NCI-H460 (cell line): ENCODE measurements at places on chromosomes 2 and 18. TPM values are rescaled to one million over a fixed set of nuclear protein-coding genes. Genes with fewer than 3 reads are reported as not detected.
A peak's percentile ranks its signal among the peaks of the same experiment; 100 is the strongest.

RGPD6 gene
- 18.0 and 20.6 TPM in 2 replicates for total RNA-seq

DNA sequence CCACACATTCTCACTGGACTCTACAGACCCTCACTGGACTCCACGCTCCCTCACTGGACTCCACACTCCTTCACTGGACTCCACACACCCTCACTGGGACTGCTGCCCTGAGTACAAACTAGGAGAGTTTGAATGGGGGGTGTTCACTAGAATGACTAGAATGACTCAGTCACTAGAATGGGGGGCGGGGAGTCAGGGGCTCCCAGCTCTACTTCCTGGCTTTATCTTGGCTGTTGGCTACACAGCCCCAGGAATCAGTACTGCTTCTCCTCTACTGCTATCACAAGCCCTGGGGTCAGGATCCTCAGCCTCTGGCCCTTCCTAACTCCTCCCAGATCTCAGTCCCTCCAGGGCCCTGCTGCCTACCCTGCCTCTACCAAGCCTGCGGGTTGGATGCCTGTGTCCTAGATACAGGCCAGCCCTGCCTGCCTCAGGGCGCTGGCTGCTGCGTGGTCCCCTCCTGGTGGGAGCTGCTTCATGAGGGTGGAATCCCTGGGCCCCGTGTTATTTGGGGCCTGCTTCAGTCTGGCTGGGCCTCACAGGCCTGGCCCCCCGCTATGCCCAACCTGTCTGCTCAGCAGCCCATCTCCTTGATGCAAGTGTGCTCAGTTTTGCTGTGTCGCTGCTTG, 7.8 kb downstream of the PTMA start:
- no peak for DNase-seq

TACR1 gene
- total RNA-seq = 0.10 and 0.26 TPM in 2 replicates

DNA sequence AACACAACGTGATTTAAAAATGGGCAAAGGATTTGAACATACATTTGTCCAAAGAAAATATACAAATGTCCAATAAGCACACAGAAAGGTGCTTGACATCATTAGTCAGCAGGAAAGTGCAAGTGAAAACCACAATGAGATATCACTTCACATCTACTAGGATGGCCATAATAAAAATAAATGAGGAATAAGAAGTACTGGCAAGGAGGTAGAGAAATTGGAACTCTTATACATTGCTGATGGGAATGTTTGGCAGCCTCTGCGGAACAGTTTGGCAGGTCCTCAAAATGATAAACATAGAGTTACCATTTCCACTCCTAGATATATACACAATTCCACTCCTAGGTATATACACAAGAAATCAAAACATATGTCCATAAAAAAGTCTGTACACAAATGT, 51.0 kb upstream of the PGAP1 start:
- no peak for DNase-seq

DNA sequence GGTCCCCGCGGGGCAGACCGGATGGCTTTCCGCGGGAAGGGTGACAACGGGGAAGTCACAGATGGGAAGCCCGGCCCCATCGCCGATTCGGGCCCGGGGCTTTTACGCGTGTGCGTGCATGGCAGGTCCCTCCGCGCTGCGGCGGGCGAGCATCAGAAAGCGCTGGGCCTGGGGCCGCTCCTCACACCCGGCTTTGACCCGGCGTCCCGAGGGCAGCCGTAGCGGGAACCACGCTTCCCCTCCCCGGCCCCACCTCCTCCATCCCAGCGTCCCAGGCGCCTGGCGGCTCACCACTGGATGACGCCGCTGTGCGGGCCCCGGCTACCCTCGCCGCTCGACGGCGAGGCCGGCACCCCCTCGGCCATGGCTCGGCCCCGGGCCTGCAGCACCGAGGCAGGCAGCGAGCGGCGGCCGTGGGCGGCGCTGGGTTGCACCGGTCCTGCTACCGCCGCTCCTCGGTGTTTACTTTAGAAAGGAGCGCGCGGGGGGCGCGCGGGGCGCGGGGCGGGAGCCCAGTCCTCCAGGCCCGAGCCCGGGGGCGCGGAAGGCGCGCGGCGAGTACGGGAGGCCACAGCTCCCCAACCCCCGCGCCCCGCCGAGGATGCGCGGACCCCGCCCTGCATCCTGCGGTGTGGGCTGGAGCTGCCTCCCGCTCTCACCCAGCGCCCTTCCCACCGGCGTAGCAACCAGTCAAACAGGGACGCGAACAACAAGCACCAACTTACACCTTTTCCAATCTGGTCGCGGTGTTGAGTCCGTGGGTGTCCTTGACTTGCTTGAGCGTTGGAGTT, 806 bp downstream of the RFX8 start:
- DNase-seq = no peak

DNA sequence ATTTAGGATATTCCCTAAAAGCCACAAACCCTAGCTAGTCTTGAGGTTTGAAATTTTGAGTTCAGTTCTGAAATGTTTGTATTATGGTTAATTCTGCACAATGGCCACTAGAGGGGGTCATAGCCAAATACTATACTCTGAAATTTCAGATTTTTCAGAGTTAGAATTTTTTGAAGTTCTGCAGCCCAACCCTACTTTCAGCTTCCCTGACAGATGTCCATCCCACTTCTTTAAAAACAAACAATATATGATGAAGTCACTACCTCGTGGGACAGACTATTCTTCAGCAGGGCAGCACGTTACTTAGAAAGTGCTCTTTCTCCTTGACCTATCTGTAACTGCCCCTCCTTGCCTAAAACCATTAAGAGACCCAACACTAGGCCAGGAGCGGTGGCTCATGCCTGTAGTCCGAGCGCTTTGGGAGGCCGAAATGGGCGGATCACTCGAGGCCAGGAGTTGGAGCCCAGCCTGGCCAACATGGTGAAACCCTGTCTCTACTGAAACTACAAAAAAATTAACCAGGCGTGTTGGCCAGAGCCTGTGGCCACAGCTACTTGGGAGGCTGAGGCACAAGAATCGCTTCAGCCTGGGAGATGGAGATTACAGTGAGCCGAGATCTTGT, 48.2 kb upstream of the PAPOLG start:
- DNase-seq = peak; percentile 21

LRRFIP1 gene
- 43.6 and 57.7 TPM in 2 replicates for total RNA-seq

GRCh38 chr2:135863233-135863632, 13.0 kb downstream of the MCM6 start:
- DNase-seq = no peak

GRCh38 chr2:136052369-136053362, 65.3 kb downstream of the CXCR4 start:
- no peak for DNase-seq

GRCh38 chr2:106020821-106021661, 173.1 kb downstream of the UXS1 start:
- no peak for DNase-seq

NAT8 gene
- not detected in 2 replicates for total RNA-seq

PSMA8 gene
- not detected in 2 replicates for total RNA-seq

GRCh38 chr2:120964819-120965218, 229.2 kb downstream of the GLI2 start:
- DNase-seq = no peak

DNA sequence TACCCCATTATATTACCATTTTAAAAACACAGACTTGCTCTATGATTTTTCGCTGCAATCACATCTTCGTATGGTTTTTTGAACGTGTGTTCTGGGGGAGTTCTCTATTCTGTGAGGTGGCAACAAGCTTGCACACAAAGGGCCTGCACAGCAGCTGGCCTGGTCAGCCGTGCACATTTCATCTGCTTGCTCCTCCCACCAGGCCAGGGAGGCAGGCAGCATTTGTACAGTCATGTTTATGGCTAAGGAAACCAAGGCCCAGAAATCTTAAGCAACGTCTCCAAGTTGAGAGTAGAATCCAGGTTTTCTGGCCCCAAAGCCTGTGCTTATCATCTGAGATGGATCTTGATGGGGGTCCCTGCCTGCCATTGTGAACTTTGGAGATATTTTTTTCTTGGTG, 106.4 kb upstream of the SMIM21 start:
- DNase-seq = no peak

CTLA4 gene
- total RNA-seq = not detected in 2 replicates

DNA sequence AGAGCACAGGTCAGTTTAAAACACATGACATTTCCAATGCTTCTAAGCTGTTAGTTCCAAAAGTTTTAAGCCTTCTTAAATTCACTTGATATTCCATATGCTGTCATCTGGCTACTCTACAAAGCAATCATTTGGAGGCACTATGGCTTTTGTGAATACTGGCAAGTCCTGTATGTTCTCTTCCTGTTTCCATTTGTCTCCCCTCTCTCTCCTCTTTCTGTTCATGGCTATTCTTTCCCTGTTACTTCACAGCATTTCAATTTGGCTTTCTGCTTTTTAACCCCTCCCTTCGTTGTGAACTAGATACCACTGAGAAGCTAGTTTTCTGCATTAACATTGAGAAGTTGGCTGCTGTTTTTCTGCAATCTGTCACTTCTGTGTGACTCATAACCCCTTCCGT, 1337.2 kb upstream of the CELF4 start:
- DNase-seq = no peak

MREG gene
- total RNA-seq = 3.4 and 4.1 TPM in 2 replicates

APOB gene
- not detected in 2 replicates for total RNA-seq

DNA sequence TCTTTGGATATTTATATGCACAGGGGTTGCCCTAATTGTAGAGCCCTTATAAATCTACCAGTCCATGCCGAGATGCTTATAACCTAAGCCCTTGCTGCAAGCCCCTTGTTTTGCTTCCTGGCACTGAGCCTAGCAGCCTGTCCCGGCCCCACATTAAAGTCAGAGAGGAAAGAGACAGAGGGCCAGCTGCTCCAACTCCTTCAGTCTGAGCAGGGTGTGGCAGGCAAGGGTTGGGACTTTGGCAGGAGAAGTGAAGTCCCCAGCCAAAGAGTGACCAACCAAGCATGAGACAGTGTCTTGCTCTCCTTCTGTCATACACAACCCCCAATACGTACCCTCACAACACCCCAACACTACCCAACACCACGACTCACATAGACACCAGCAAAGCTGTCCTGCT, 54.7 kb upstream of the FZD7 start:
- DNase-seq = no peak

DNA sequence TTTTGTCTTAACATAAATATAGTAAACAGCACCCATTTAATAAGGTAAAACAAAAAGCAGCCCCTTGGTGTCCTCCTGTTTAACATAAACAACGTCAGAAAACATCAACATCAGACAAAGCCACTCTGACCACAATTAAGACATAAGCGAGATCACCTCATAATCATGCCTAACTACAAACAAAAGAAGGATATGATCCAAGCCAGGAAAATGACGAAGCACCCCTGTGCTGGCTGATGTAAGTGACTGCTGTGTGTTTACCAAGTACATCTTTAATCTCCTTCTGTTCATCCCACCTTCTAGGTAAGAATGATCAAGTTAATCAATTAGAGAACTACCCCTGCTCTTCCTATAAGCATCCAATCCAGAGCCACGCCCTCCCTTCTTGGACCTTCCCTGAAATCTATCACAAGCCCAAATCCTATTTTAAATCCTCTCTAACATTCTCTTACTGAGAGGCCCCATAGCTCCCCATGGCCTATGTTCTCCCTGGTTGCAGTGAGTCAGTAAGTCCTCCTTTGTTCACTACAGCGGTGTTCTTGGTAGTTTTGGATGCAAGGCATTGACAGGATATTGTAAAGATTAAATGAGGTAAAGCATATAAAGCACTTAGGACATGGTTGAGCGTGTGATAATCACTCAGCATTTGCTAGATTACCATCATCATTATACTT, 424.2 kb downstream of the TSN start:
- no peak for DNase-seq

FBLN7 gene
- 0.40 and 1.0 TPM in 2 replicates for total RNA-seq

SEC11C gene
- 65.6 and 73.9 TPM in 2 replicates for total RNA-seq

SP140 gene
- total RNA-seq = 0.17 and 0.89 TPM in 2 replicates

CMPK2 gene
- 0.17 and 0.40 TPM in 2 replicates for total RNA-seq

DNA sequence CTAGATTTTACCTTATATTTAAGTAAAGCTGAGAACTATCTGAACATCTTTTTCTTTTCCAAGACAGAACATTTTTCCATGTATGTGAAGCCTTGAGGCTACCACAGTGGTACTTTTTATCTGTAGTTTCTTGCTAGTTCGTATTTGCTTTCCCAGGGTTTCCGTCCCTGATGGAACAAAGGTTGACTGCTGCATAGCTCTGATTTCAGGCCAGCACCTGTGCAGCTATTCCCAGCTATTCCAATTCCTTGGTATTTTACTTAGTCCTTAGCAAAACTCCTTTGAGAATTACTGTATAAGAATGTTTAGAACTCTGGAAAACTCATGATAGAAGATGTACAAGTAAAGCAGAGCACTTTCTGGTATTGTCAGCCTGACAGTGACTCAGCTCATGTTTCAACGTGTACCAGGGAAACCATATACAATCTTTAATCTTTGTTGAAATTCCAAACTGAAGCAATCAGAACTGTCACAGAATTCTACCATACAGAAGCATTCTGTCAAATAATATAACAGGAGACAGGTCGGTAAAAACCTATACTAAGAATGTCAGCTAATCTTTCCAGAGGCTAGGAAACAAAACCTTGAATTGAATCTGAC, 162.2 kb downstream of the PKP4 start:
- peak; percentile 5 for DNase-seq

DNA sequence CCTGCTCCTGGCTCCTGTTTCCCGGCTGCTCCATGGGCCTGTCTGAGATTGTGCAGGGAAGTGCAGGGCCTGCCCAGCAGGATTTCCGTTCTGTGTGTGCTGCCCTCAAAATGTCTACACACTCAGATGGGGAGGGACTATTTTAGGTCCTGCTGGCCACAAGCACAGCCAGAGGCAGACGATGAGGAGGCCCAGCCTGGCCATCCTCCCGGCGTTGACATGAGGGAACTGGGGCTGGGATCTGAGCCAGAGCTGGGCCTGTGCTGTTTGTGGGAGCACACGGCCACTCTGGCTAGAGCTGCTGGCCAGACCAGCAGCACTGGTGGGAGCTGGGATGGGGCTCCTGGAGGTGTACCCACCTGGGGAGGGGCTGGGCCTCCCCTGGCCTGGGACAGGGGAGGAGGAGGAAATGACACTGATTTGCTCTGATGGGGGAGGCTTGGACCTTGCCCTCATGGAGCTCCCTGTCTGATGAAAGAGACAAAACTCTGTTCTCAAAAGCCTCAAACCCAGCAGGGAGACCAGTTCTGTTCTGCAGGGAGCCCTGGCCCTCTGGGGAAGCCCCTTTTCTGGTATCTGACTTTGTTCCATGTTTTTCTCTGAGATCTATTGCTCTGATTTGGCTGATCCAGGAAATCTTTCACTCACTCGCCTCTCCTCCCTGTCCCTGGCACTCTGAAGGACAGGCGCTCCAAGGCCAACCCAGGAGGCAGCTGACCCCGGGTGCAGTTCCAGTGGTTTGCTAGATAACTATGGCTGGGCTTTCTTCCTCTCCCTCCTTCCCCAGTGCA, 161.8 kb downstream of the DYSF start:
- no peak for DNase-seq

- DNase-seq = peak; percentile 4
Measured at GRCh38 chr18:44725300-44726058, 44.8 kb downstream of the SETBP1 start.

DNA sequence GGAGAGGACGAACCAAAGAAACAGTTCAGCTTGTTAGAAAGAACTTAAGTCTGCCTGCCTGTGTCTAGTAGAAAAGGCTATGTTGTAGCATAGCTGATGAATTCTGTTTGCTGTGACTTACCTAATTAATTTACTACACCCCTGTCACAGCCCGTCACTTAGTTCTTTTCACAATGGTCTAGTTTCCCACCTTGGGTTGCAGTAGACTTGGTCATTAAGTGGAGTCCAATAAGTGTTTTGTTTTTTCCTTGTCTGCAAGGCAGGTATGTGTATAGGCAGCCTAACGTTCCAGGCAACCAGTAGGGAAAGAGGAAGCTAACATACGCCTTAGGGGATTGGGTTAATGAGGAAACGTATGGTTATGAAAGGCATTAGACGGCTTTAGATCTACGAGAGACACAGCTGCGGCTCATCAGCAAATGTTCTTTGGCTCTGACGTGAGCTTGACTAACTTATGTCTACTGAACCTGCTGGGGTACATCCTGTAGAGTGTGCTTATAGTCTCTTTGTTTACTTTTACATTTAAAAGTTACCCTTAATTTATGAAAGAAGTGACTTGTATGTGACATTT, 180.1 kb downstream of the PRPF40A start:
- DNase-seq = no peak
